ENCODE measurements at places on chromosomes 11 and 22.

GRCh38 chr11:34614344-34615104, 6.4 kb upstream of the EHF start:
- DNase-seq: no peak

- peak; percentile 22 for DNase-seq
These were observed 361 bp downstream of the SRPRA start for GRCh38 chr11:126268361-126268707.

DNA sequence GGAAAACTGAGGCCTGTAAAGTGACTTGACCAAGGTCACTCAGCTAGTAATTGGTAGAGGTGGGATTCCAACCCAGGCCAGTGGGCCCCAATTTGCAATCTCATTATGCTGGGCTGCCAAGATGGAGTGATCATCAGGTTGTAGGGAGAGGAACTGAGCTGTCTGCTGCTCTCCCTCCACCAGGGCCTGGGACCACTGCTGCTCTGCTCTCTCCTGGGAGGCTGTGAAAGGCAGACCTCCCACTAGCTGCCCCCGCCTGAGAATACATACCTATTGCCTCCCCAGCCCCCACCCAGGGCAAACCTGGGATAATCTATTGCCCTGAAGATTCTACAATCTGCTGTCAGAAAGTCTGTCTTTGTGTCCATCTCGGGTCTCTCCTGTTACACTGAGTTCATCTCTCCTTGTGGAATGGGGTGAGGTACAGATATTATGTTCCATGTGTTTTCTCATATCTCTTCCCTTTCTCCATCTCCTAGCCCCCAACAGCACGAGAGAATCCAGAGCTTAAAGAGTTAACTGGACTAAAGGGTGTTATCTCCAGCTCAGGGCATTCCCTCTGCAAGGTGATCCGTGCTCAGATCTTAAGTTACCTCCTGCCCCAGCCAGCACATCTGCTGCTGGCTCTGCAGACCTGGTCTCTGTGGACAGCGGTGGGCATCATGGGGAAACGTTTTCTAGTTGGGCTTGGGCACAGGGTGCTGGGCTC, 5.6 kb downstream of the NECTIN1 start:
- no peak for DNase-seq

GRCh38 chr22:40524392-40525249, 111.9 kb downstream of the MRTFA start:
- DNase-seq: no peak

DNA sequence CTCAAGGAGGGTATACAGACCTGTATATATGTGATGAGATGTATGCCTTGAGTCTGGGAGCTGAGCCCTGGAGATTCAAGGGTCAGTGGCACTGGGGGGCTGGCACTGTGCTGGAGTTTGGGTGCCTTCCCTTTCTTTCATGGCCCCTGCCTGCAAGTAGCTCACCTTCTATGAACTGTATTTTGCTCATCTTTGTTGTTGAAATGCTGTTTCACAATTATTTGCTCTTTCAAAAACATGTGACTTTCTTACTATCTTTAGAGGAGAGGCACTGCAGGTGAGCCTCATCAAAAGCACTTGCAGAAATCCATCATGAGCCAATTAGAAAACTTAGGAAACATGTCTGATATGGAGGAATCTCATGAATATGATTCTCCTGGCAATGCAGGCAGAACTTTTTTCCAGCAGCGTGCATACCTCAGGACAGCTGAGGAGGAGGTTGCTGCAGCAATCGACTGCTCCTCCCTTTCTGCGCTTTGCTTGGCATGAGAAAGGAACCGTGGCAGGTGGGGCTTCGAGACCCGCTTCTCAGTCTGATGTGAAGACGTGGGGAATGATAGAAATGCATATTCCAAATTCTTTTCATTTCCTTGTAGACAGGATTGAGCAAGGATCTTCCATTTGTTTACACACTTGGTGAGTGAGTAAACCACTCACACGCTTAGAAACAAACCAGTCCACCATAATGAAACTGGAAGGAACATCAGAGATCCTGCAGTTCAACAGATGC, 178.4 kb upstream of the E2F8 start:
- no peak for DNase-seq

GRCh38 chr11:108774037-108774730, 109.3 kb downstream of the DDX10 start:
- DNase-seq: no peak

DNA sequence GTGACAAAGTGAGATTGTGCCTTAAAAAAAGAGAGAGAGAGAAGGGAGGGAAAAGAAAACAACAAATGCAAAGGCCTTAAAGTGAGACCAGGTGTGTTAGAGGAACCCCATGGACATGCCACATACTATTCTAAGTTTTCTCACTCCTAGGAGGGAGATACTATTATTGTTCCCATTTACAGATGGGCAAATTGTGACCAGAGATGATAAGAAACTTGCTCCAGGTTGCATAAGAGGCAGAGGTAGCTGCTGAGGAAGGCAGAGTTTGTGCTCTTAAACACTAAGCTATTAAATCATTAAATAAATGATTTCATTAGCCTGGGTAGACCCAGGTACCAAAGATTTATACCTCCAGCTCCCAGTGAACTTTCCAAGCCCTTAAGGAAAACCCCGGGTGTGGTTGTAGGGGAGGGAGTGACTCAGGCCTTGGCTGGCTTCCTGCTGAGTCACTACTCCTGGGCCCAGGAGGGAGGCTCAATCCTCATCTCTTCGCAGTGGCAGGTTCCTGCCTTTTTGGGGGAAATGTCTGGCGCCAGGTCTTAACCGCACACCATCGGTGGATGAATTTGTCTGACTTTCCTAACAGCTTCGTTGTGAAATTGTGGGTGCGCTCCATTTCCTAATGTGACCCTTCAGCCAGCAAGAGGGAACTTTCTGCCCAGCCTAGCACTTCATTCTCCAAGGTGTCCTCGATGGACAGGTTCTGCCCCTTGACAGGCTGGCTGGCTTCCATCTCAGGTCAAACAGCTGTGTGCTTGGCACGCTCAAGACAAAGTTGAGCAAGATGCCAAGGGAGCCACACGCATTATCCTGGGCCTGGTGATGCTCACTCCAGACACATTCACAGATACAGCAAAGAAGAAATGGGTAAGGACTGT, 33.4 kb upstream of the PTPRJ start:
- peak; percentile 82 for DNase-seq

- DNase-seq: no peak
These were observed 2.6 kb downstream of the SPDYC start for GRCh38 chr11:65172600-65172999.

DNA sequence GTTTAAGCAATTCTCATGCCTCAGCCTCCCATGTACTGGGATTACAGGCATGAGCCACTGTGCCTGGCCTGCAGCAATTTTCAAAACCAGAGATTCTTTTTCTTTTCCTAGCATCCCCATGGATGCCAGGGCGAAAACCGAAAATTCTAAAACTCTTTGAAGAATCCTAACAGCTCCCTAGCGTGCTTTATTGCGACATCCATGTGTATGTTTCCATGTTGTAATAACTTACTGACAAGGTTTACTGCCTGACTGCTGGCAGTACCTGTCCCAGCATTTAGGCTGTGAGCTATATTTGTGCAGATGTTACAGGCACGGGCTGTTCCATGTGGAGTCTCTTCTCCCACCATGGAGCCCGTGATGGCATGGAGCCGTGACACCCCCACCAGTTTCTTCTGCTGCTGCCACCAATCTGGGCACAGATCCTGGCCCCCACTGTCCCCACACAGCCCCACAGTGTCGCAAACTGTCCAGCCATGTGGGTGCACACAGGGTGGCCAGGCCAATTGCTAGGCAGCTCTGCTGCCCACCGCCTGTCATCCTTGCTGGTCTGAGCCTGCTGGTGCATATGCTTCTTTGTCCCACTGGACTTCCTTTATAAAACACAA, 7.1 kb upstream of the TAB1 start:
- no peak for DNase-seq

- no peak for DNase-seq
These were observed 18.0 kb upstream of the POLA2 start for GRCh38 chr11:65243797-65244196.

DNA sequence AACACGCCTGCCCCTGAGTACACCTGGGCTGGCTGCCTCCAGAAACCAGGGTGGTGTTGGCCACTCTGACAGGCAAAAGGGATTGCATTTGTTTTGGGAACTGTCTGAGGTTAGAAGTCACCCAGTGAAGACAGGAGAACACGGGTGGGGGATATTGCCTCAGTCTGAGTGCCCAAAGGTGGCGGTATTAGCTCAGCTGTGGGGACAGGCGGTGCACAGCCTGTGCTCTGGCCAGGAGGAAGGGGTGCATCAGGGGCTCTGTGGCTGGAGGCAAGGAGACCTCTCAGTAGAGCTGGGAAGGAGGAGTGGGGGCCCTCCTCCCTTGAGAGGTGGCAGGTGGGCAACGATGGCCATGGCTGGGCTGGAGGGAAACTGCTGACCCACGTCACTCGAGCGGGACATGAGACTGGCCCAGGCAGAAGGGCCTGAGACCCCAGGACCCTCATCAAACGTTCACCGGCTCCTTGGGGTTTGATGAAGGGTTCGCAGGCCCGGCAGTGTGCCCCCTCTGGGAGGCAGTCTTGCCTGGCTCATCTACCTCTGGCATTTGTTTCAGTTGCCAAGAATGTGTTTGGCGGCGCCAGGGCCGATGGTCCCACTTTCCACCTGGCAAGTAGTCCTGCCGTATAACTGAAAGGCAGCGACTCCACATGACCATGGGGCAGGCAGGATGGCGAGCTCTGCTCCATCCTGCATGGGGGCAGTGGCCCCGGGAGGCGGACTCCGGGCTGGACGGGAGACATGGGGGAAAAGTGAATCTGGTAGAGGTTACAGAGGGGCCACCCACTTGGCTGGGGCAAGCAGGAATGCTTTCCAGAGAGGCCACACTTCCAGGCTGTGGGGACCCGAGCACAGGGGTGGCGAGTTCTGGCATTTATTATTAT, 52.8 kb upstream of the SMIM38 start:
- peak; percentile 17 for DNase-seq

DNA sequence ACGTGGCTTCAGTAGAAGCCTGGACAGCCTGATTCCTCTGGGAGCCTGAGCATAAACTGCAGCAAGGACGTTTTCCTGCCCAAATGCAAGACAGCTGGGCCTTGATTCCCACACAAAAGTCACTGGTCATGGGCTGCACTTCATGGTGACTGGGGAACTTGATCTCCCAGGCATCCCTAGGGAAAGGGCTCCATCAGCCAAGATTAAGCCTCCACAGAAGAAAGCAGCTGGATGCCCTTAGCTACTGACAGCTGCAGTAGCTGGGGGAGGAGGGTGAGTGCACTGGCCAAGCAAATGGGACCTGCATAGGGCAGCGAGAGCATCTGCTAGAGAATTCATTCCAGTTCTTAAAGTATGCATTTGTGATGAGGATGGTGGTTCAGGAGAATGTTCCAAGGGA, 267.4 kb upstream of the ISX start:
- DNase-seq: no peak

Measured in SW480 (cell line).